ENCODE measurements at places on chromosomes 5 and 9.

- DNase-seq, result no peak
Observed at GRCh38 chr9:131622523-131622922, 77.2 kb downstream of the PRRT1B start.

GRCh38 chr9:69768716-69769115, 8.9 kb upstream of the PTAR1 start:
- DNase-seq, result no peak

DNA sequence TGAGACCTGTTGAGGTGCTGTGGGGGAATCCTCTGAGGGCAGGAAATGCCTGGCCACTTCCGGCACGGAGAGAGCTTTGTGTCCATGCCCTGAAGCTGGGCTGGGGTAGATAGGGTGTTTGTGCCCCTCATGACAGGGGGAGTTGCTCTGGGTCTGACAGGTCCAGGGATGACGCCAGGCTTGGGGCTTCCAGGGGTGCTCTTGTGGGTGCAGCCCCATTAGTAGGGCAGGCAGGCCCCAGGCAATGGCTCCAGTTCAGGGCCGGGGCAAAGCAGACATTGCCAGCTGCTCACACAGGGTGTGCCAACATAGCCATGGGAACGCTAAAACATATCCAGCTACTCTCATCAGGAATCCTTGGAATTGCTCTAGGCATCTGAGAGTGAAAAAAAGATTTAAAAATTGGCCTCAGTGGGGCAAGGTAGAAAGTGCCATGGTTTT, 21.1 kb downstream of the PITX1 start:
- no peak for DNase-seq

GRCh38 chr5:104298518-104298917, 735.9 kb upstream of the NUDT12 start:
- no peak for DNase-seq

DNA sequence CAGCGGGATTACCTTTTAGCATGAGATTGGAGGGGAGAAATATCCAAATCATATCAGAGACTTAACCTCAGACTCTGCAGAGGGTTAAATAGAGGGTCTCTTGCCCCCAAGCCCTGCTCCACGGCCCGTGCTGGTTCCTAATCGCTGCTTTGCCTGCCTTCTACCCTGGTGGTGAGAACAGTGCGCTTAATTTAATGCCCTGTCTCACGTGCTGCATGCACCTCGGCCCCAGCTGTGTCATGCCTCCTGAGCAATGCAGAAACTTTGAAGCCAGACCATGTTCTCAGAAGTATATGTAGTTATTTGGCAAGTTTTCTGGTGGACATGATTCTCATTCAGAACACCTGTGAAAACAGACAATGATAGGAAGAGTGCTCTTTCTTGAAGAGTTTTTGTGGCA, 1.4 kb downstream of the OTULIN start:
- no peak for DNase-seq

DNA sequence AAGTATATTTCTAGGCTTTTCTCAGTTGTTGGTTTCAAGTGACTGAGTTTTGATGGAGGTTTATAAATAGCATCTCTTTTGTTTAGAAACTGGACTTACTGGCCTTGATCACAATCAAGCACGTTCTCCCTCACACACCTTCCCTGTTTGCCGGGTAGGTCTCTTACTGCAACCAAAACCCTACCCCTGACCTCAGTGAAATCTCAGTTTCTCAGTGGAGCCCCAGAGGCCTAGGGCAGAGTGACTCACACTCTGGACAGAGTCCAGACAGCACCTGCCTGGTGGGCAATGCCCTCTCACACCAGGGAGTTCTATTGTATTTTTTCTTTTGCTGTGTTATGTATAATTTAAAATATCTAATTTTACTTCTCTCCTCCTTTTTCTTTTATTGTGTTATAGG, 48.4 kb upstream of the EPB41L4B start:
- no peak for DNase-seq

DNA sequence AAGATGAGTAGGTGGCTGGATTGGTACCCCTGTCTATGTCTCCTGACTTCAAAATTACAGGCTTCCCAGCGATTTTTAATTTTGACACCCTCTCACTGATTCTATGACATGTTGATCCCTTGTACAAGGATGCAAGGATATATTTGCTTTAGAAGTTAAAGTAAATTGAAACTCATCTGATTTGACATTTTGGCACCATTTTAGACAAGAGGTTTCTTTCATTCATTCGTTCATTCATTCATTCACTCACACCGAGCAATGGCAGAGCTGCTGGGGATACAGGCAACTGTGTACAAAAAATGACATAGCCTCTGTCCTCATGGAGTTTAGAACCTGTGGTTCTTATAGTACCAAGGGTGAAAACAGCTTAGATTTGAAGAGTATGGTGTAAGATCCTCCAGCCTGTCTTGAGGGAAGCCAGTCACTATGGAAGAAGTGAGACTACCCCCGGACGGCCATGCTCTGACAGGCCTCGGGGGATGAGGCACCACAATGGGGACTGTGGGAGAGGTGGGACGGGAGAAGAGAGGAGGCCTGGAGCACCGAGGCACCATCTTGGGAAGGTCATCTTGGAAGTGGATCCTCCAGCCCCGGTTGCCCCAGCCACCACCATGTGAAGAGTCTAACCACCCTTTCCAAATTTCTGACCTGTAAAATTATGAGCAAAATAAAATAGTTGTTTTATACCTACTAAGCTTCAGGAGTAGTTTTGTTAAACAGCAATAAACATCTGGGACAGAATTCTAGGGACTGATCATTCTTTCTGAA, 16.2 kb downstream of the STC2 start:
- no peak for DNase-seq

All from nucleus accumbens (tissue), 56 donors.